ENCODE measurements at places on chromosomes 2 and 18. TPM values are rescaled to one million over a fixed set of nuclear protein-coding genes. Genes with fewer than 3 reads are reported as not detected.

WNT6 gene
- total RNA-seq, result 0.16 TPM

SRD5A2 gene
- 0.03 TPM for total RNA-seq

CDCA7 gene
- total RNA-seq, result 48.6 TPM

REG1B gene
- total RNA-seq, result not detected

FN1 gene
- total RNA-seq, result 192 TPM

WDCP gene
- 12.1 TPM for total RNA-seq

COLEC12 gene
- 0.03 TPM for total RNA-seq

ANKRD62 gene
- total RNA-seq, result not detected

EHD3 gene
- total RNA-seq, result 7.3 TPM

ASXL3 gene
- not detected for total RNA-seq

Data from A549 treated with Mapracorat at 1 μM for 4 hours (cell line).